ENCODE measurements at places on chromosomes 13 and 19. TPM values are rescaled to one million over a fixed set of nuclear protein-coding genes. Genes with fewer than 3 reads are reported as not detected.

Gene PAK4
- total RNA-seq = 103 TPM

Gene SLC25A41
- 1.6 TPM for total RNA-seq

Gene LILRA5
- total RNA-seq = not detected

- no peak for DNase-seq
Observed at GRCh38 chr13:40517486-40518480, 148.7 kb downstream of the FOXO1 start.

- no peak for DNase-seq
Observed at GRCh38 chr19:48353677-48354076, 10.1 kb downstream of the TMEM143 start.

- DNase-seq = no peak
Observed at GRCh38 chr19:2867025-2867991, at the start of gene ZNF556. TSS of gene ZNF556 (plus strand) at chr19:2867335. CDS start at chr19:2867422, 87 bp downstream.

DNA sequence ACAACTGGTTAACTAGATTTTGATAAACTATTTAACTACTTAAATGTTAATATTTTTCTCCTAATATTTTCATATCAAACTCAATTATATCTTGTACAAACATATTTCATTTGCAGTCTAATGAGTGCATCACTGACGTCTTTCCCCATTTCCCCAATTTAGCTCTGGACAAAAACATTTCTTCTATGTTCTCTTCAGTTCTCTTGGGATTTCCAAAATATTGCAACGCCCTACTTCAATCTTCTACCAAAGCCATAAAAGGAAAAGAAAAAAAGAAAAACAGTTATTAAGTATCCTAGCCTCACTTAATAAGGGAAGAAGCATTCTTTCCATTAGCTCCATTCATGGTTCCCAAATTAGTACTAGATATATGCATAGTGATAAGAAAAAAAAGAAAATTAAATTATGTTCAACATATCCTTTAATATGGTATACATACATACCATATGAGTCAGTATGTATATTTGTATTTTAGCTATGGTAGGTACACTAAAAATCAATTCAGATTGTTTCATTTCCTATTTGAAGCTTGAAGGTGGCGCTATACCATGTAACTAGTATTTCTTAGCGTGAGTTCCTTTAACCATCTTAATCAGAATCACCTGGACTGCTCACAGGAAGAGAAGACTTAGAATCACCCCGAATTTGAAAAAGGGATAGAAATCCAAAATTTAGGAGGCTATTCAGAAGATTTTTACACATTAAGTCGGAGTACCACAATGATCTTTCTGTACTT lies 9.9 kb downstream of the FBXL3 start:
- DNase-seq = no peak

DNA sequence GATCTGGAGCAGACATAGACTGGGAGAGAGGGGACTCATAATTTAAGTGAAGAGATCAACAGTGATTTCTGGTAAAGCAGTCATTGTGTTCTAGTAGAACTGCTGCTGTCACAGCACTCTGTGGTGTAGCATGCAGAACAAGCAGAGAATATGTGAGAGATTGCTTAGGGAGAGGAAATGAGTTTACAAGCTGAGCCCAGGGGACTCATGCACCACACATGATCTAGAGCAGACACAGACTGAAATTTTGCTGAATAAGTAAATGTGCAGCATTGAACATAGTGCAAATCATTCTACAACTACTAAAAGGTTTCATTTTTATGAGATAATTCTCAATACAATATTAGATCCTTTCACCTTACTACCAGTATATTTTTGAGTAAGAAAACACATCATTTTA lies 125.7 kb downstream of the MYO16 start:
- DNase-seq = no peak

- no peak for DNase-seq
Observed at GRCh38 chr13:106623799-106624460, 56.0 kb upstream of the ARGLU1 start.

DNA sequence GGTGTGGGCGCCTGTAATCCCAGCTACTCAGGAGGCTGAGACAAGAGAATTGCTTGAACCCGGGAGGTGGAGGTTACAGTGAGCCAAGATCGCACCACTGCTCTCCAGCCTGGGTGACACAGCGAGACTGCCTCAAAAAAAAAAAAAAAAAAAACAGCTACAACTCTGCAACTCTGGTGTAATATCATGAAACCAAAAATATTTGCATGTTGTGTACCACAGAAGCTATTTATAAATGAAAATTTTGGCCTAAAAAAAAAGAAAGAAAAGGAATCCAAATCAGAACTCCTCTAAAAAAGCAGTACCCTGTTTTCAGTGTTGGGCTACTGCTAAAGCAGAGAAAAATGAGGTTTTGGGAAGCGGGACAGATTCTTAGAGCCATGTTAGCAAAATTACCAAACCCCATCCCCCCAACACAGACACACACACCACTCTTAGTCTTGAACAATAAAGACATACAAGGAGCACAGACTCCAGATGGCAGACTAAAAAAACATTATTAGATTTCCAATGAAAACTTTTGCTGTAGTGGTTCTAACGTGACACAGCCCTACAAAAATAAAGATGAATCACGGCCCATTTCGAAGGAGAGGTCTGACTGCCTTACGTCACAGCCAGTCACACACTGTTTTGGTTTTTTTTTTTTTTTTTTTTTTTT lies 51.5 kb downstream of the INSR start:
- no peak for DNase-seq

- no peak for DNase-seq
Observed at GRCh38 chr13:42075517-42075916, 27.1 kb downstream of the DGKH start.

Gene CFD
- 3.5 TPM for total RNA-seq

DNA sequence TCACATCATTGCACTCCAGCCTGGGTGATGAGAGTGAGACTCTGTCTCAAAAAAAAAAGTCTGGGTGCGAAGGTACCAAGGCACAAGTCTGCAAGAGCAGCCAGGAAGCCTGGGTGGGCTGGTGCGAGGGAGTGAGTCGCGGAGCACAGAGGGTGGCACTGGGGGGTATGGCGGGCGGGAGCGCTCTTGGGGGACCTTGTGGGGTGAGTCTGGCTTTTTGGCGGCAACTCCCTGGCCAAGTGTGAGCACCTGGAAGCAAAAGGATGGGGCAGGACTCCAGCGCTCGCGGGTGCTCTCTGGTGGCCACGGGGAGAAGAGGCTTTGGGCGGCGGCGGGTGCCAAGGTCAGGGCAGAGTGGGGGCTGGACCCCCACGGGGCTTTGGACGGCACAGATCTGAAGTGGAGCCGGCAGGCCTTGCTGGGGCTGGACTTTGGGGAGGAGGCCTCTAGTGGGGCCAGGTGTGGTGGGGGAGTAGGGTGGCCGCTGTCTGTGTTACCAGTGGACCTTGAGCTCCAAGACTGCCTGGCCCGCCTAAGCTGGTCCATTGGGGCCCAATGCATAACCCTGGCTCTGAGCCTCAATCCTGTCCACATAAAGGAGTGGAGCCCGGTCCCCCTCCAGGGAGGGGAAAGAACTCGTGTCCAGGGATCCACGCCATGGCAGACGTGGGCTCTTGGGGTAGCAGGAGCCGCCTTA lies 1.6 kb downstream of the P2RY11 start:
- no peak for DNase-seq

- DNase-seq = no peak
Observed at GRCh38 chr13:46992383-46992952, 95.6 kb upstream of the HTR2A start.

Gene FCER2
- not detected for total RNA-seq

GRCh38 chr13:94849254-94849653 lies 136.9 kb upstream of the SOX21 start:
- DNase-seq = no peak

Gene ERFL
- 0.49 TPM for total RNA-seq

Measured in mesothelial cell of epicardium (in vitro differentiated cells).